ENCODE measurements at places on chromosomes 11 and 22.
A peak's percentile ranks its signal among the peaks of the same experiment; 100 is the strongest.

- peak; percentile 53 for DNase-seq
Observed at GRCh38 chr22:18078329-18079041, 695 bp downstream of the PEX26 start.

DNA sequence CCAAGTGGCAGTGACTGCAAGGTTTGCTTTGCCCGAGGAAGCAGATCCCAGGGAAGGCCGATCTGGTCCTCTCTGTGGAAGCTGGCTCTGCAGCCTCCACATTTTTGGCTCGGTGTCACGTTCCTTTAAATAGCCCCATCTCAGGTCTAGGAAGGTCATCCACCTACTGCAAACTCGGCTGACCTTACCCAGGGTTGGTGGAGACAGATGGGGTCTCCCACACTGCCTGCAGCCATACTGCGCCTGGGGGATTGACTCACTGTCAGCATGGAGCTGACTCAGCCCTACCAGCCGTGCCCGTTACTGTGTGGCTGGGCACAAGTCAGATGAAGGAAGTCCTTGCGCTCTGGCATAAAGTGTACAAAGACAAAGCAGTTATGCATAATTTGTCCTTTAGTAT is 16.9 kb downstream of the CDPF1 start:
- no peak for DNase-seq

DNA sequence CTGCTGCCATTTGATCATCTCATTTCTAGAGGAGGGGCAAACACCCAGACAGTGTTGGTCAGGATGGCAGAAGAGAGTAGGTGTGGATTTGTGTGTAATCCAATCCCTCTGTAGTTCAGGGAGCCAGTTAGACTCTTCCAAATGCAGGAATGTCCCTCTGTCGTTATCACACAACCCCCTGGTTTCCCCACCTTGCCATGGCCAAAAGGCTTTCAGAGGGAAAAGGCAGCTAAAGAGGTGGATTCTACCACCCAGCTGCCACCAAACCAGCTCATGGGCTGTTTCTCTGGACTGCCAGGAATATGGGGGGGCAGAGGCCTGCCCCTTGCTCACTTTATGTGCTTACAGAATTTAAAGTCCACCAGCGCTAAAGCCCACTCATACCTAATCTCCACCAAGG is 18.1 kb downstream of the TSKU start:
- no peak for DNase-seq

GRCh38 chr11:33065445-33066178 is 26.2 kb downstream of the TCP11L1 start:
- DNase-seq, result peak; percentile 71

DNA sequence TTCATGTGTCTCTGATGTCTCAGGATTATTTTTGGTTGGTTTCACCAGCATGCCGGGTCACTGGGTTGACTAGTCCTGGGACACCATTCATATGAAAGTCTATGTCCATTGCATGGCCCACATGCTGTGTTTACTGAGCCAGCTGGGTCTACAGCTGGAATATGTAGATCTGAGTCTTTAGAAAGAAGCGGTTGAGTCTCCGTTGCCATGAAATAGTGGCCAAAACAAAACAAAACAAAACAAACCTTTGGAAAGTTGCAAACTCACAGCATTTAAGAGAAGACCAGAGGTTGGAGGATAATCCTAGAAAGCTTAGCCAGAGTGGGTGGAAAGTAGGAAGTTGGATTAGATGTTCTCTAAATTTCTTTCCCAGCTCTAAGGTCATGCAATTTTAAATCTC is 191.8 kb upstream of the NTM start:
- no peak for DNase-seq

- DNase-seq, result no peak
Observed at GRCh38 chr11:17328871-17329494, 22.6 kb upstream of the NCR3LG1 start.

DNA sequence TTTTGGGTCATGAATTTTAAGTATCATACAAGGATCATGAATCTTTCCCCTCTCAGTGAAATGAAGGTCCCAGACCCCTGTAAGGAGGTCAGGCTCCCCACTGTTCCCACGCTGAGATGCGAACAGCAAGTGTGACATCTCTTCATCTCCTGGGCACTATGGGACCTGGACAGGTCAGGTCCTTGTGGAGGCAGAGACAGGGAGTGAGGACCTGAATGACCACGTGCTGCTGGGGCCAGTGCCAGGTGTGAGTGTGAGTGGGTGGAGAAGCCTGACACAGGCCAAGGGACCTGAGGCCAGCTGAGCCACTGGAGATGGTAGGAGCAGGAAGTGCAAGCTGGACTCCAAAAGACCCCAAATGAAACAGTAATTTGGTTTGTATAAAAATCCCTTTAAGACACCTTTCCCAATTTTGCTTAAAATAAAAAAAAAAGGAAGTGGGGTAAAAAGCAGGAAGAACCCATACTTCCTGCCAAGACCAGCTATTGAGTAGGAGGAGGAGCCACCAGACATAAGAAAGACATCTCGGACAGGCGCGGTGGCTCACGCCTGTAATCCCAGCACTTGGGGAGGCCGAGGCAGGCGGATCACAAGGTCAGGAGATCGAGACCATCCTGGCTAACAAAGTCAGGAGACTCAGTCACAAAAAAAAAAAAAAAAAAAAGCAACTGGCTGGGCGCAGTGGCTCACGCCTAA is 35.4 kb upstream of the SERPIND1 start:
- no peak for DNase-seq
